NCI-H345 (cell line): ENCODE measurements at places on chromosomes 6 and 20.

DNA sequence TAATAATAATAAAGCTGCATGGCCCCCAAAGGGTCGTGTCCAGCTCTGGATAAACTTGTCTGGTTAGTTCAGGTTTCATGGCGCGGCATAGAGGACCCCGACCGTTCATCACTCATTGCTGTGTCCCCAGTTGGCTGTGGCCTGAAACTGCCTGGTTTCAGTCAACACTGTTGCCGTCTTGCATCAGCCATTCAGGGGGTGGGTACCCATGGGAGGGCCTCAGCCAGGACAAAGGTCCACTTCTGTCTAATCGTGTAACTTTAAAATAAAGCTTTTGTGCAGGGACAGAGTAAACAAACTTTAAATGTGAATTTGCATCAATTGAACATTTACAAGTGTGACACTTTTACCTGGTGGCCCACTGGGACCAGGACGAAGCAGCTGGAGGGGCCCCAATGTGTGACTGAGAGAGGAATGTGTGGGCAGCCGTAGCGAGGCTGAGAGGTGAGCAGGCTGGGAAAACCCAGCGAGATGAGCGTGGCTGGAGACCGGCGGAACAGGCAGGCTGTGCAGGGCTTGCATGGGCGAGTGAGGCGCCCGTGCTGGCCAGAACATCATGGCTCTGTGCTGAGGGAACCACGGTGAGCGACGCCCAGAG, 22.3 kb upstream of the UNC93A start:
- DNase-seq: no peak

- no peak for DNase-seq
Measured at GRCh38 chr20:63264519-63264918, 8.1 kb upstream of the ARFGAP1 start.

GRCh38 chr20:3420211-3420707, 12.8 kb upstream of the DNAAF9 start:
- DNase-seq: peak; percentile 90

GRCh38 chr6:3260296-3260695, 1.5 kb downstream of the PSMG4 start:
- no peak for DNase-seq

- no peak for DNase-seq
Measured at GRCh38 chr20:8602389-8603116, 466.3 kb upstream of the PLCB4 start.

DNA sequence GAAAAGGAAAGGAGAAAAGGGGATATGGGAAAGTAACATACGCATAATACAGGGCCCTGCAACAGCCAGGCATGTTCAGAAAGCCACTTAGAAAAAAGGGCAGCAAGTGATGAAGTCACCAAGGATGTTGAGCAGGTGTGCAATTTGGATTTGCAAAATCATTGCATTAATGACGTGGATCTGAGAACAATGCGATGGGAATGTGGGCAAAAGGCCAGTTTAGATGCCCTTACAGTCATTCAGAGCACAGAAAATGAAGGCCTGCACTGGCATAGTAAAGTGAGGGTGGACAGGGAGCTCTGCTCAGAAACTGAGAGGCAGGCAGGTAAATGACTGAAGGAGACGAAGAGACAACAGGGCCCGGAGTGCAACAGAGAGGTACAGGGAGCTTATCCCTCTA, 123.7 kb upstream of the NHSL1 start:
- DNase-seq: no peak
